ENCODE measurements at places on chromosomes 6 and 20.

DNA sequence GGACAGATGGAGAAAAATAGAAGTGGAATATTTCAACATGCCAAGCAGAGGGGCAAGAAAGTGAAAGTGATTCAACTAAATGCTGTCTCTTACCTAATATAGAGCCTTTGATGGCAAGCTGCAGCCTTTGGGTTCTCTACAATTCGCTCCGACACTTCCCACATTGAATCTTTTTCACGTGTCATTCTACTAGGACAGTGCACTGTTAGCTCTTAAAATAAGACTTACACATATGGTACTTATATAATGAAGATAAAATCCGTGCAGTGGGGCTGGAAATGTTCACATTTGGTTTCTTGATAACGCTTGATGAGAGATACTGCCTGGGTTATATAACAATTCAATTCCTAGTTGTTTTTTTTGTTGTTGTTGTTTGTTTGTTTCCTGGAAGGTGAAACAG lies 502.4 kb downstream of the LMBRD1 start:
- no peak for DNase-seq

DNA sequence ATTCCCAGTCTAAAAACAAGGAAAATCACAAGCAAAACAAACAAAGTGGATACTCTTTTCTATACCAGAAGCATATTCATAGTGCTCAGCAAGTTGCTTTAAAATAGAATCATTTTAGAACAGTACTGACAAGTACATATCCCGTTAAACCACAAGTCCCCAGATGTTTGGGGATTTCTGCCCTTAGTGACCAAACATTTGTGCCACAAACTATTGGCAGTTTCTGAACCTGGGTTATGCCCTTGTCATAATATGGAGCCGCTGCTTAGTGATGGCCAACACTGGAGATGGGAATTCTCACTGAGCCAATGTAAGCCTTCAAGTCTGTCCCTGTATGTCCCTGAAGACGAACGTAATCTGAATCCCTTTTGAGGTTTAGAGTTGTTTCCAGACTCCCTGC lies 436.7 kb upstream of the JAG1 start:
- DNase-seq: no peak

GRCh38 chr20:36886859-36887751 lies 11.2 kb downstream of the TLDC2 start:
- peak; percentile 86 for DNase-seq

DNA sequence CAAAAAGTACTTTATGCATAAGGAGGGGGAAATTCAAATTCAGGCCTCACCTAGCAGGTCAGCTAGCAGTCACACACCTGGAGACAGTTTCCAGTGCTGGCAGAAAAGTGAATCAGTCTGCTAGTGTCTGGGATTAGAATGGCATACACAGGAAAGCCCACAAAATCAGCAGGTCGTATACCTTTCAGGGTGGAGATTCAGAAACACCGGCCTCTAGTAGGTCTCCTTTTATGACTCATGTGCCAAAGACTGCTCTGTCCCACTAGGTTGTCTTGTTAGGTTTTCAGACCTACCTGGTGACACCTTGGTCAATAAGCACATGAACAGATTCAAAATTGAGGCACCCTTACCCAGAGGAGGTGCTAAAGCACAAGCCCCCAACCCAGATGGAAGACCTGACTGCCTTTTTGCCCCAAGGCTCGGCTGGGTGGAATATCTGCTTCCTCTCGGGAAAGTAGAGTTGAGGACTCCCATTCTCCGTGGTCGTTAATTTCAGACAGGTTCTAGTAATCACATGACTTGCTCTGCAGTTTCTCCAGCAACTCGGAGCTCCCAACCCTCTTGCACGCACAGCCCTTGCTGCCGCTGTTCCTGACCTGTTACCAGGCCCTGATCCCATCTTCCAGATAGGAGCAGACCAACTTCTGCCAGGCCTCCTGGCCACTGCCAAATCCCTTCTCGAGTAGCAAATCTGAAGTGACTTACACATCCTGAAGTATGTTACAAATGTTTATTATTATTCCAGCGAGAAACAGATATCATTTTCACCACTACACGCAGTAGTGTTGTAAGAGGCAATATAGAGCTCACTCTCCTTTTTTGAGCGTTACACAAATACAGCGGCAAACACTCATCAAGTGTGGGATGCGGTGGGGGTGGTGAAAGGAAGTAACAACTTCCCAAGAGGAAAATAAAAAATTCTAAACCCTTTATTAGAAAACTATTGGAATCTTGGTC lies 46.6 kb downstream of the AGPAT4 start:
- no peak for DNase-seq

- DNase-seq: peak; percentile 21
Observed at GRCh38 chr6:14075095-14075503, 42.5 kb upstream of the CD83 start.

- DNase-seq: no peak
Observed at GRCh38 chr6:52512199-52512598, 64.7 kb downstream of the TRAM2 start.

GRCh38 chr6:14516956-14517355 lies 399.4 kb downstream of the CD83 start:
- no peak for DNase-seq

- no peak for DNase-seq
Observed at GRCh38 chr6:169931261-169931660, 179.8 kb downstream of the ERMARD start.

- DNase-seq: no peak
Observed at GRCh38 chr6:87879132-87879861, 168.3 kb upstream of the SPACA1 start.

GRCh38 chr20:37542281-37542680 lies 14.6 kb upstream of the BLCAP start:
- DNase-seq: peak; percentile 47

DNA sequence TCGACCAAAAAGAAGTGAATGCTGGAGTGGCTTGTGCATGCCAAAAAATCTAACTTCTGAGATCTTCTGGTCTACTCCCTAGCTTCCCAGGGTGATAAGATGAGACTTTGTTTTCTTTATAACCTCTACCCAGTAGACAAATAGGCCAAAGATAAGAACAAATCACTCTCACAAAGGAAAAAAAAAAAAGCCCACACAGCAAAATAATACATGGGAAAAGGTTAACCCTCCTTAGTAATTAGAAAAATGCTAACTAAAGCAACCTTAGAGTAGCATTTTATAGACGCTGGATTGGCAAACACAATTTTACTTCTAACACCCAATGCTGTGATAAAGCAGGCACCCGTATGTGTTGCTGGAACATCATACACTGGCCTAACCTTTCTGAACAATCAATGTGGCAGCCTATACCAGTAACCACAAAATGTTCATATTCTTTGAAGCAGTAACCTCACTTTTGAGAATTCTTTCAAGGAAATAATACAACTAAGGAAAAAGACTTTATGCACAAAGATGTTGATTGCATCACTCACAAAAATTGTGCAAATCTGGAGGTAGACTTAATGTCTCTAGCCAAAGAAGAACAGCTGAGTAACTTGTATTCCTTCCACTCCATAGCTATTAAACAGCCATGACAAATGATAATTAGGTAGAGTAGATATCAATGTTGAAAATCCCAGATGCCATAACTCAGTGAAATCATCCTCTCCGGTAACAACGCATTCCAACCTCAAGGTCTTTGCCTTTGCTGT lies 116.3 kb upstream of the QKI start:
- DNase-seq: no peak

DNA sequence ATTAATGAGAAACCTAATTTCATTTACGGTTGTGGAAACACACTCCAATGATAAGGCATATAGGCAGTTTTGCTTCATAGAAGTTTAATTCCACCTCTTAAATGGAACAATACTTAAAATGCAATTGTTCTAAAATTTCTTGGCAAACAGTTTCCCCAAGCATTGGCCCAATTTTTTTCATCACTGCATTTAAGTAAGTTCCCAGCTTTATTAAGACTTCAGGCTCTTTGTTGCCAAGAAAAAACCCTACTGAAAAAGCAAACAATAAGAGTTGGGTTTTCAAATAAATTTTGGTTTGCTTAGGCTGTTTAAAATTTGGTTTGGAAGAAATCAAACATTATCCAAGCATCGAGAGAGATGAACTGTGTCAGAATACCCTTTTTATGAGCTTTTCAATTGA lies 690.9 kb upstream of the NRSN1 start:
- no peak for DNase-seq

GRCh38 chr6:106162921-106163320 lies 76.8 kb downstream of the PRDM1 start:
- no peak for DNase-seq

GRCh38 chr20:31717478-31718201 lies 5.0 kb downstream of the BCL2L1 start:
- no peak for DNase-seq

- no peak for DNase-seq
Observed at GRCh38 chr6:74638412-74638811, 567.4 kb downstream of the COL12A1 start.

GRCh38 chr6:90835596-90836212 lies 248.8 kb upstream of the MAP3K7 start:
- no peak for DNase-seq

- no peak for DNase-seq
Observed at GRCh38 chr20:56630506-56631317, 1.6 kb downstream of the TFAP2C start.

DNA sequence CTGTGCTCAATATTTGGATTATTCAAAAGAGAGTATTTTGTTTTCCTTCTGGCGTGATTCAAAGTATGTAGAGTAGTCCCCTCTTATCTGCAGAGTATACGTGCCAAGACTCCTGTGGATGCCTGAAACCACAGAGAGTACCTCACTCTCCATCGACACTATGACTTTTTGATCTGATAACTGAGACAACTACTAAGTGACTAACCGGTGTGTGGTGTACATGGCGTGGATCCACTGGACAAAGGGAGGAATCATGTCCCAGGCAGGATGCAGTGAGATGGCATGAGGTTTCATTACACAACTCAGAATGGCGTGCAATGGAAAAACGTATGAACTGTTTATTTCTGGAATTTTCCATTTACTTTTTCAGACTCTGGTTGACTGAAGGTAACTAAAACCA lies 112.2 kb upstream of the PDE7B start:
- no peak for DNase-seq

- DNase-seq: no peak
Observed at GRCh38 chr6:154329350-154330170, 27.0 kb downstream of the IPCEF1 start.

DNA sequence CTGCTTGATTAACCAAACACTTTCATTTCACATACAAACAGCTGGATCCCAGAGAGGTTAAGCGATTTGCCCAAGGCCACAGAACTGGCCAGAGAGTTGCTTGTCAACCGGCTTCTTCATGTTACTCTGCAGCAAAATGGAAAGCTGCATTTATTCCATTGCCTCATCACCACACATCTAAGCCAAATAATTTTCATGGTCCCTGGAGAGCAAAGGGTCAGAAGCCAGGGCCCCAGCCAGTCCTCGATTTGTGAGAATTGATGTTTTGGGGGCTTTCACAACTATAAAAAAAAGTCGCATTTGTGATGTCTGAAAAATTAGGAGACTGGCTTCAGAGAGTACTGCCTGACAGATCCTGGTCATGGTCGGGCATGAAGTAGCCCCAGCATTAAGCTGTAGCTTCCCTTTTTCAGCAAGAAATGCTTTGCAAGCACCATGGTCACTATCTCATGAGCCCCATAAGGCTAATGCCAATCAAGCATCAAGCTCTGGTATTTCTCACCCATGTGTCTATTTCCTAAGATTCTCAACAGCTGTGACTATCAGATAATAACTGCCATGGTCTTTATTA lies 95.8 kb downstream of the BANF2 start:
- DNase-seq: no peak

DNA sequence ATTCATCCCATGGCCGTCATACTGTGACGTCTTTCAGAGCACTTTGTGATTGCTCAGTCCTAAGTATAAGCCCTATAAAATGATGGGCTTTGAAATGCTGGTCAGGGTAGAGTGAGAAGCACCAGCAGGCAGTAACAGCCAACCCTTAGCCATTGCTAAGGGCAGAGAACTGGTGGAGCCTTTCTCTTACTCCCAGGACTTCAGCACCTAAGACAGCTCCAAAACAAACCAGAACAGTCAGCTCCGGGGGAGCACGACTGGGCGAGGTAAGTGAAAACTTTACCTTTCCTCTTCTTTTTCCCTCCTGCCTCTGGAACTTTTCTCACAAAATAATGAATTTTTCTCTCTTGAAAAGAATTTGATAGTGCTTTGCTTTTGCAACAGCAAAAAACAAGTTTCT lies at the start of gene VIP:
Gene VIP, plus strand, starts transcription at position 104 of the 400 bp plus-strand sequence. CDS start 1,381 bp downstream, outside the sequence.
- DNase-seq: peak; percentile 54

- DNase-seq: no peak
Observed at GRCh38 chr20:11718474-11719094, 199.1 kb upstream of the BTBD3 start.

GRCh38 chr6:92459606-92460005 lies 959.8 kb downstream of the EPHA7 start:
- no peak for DNase-seq

DNA sequence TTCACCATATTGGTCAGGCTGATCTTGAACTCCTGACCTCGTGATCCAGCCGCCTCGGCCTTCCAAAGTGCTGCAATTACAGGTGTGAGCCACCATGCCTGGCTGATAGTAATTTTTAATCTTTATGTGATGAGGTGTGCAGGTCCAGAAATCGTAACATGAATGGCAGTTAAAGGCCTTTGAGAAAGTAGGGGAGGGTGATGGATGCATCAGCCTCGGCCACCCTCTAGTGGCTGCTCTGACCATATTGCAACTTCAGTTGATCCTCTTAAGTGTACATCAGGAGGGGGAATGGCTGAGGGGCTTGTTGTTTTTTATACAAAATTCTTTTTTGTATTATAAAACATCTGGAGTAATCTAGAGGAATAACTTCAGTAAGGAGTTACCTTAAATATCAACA lies 193.0 kb downstream of the ZFAND3 start:
- peak; percentile 57 for DNase-seq

DNA sequence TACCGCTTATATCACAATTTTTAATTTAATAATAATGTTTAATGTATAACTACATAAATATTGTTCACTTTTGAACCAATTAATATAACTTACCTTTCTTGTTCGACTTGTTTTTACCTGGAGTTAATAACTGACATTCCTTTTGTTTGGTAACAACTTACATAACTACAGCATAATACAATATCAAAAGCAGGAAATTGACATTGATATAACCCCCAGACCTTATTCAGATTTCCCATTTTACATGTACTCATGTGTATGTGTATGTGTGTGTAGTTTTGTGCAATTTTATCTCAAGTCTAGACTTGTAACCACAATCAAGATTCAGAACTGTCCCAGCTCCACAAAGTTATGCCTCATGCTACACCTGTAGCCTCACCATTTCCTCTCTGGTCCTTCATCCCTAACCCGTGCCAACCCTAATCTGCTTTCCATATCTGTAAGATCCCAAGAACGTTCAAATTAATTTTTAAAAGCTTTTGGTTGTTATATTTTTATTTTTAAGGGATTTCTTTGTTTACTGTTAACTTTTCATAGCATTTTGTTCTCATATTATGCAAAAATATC lies 190.6 kb downstream of the MANEA start:
- no peak for DNase-seq

- DNase-seq: no peak
Observed at GRCh38 chr6:132763269-132763668, 5.6 kb upstream of the VNN2 start.

DNA sequence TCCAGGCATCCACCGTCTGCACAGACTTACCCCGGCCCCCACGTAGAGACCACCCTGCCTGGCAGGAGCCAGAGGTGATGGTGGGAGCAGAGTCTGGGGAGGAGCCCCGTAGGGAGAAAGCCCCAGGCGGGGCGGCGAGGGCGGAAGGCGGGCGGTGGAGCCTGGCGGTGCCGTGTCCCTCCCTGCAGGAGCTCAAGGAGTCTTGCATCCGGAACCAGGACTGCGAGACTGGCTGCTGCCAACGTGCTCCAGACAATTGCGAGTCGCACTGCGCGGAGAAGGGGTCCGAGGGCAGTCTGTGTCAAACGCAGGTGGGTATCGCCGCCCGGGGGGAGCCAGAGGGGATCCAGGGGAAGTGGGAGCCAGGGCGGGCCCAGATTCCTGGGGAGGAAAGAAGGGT lies 6.0 kb downstream of the CLPSL1 start:
- DNase-seq: no peak

GRCh38 chr6:14726816-14727493 lies 518.9 kb upstream of the JARID2 start:
- no peak for DNase-seq

Data from RKO (cell line).